ENCODE measurements at places on chromosomes 1 and 21. TPM values are rescaled to one million over a fixed set of nuclear protein-coding genes. Genes with fewer than 3 reads are reported as not detected.

DNA sequence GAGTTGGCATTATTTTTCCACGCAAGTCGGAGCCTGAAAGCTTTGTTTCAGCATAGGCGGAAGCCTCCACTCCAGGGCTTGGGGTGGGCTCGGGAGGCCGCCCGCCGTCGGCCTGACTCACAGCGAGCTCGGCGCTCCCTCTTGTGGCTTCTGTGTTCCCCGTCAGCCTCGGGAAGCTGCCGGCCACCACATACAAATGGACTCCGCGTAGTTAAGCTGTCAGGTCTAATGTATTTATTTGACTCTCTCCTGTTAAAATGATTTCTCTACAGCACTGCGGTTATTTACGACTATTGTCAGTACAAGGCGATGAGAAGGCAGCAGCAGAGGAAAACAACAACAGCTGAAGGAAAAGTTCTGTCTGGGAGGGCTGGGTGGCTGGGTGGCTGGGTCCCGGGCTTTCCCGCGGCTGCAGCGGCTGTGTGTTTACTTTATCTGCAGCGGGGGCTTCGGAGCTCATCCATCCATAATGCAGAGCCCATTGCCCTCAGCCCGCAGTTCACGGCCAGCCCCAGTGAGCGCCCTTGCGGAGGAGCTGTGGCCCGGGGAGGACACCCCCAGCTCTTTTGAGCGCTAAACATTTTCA, 375.7 kb upstream of the CAMK1G start:
- DNase-seq: peak; percentile 91

DNA sequence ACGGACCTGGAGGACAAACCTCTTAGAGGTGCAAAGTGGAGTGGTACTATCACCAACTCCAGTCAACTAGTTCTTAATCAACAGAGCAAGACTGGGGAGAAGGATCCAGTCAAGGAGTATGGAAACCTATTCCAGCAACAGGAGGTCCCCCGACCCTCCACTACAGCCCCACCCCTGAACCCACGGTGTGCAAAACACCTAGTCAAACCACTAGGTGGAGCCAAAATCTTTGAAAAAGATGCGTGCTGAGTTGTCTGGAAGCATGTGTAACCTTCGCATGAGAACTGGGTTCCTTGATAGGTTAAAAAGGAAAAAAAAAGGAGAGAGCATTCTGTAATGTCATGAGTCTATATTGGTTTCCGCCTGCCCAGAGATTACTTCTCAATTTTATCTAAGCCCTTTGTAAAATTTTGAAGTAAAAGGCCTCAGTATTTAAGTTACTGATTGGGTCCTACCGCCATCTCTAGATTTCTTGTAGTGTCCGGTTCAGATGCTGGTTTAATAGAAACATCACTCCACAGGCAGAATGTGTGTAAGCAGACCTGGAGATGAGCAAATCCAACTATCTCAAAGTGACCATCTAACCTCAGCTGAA, 81.9 kb upstream of the HAO2 start:
- DNase-seq: peak; percentile 67

GRCh38 chr1:23562137-23562876, 3.0 kb upstream of the ID3 start:
- DNase-seq: peak; percentile 99

- DNase-seq: peak; percentile 94
Observed at GRCh38 chr1:38834937-38835827, 24.4 kb downstream of the RRAGC start.

DNA sequence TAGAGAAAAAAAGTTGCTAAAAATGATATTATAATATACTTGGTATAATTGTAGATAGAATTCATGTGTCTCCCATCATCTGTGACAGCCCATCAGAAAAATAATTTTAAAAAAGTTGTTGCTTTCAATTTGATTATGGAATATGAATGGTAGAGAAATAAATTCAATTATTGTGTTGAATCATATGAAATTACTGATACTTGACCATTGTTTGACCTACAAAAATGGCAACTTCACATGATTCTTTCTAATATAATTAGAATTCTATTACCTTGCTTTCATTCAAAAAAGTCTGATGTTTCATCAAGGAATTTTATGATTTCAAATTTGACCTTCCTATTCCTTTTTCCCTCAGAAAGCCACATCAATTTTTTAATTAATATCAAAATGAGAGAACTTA, 11.5 kb downstream of the ESRRG start:
- DNase-seq: no peak

Gene LCE6A
- not detected for total RNA-seq

Gene CORT
- total RNA-seq: 0.82 TPM

DNA sequence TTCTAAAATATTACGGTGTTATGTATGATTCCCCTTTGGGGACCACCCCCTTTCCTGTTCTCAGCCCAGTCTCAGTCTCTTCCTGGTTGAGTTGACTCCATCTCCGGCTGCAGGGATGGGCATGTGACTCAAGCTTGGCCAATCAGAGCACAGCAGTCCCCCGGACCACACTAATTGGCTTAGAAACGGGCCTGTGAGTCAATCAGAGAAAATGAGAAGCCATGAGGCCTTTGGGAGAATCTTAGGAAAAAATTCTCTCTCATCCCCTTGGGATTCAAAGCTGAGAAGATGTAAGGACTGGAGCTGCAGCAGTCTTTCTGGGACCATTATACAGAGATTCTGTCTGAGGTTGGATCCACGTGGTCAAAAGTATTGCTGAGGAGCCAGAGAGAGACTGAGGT, 10.7 kb upstream of the FHAD1 start:
- DNase-seq: no peak

DNA sequence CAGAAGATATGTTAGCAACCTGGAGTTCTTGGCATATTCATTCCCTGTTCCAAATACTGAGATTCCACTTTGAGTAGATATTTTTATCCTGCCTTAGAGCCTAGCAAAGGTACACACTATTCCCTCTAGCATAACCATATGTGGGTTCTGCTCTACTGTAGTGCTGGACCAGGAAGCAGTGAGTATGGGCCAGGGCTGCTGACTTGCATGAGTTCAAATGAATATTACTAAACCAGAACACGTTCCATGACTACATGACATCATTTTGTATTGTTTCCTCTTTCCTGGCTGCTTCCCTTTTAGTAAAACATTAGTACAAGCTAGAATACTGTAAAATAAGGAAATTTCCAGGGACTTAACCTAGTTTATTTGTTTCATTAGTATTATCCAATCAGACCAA, 41.1 kb downstream of the TNFSF18 start:
- no peak for DNase-seq

Gene ATP13A2
- total RNA-seq: 17.2 TPM

Gene LCE2C
- not detected for total RNA-seq

DNA sequence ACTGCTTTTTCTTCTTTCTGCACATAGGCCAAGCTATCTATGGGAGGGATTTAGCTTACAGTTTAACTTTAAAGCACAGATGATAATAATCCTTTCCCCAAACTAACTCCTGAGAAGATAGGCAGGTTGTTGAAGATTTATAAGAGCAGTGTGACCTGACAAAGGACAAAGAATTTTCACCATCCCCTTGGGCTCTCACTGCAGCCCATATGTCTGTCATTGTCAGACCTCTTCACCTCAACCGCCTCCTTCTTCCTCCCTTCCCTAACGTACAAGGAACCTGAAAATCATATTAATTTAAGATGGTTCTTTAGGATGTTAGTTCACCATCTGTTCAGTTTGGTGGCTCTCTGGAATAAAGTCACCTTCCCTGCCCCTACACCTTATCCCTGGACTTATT, 5.0 kb downstream of the RNU1-2 start:
- DNase-seq: no peak

DNA sequence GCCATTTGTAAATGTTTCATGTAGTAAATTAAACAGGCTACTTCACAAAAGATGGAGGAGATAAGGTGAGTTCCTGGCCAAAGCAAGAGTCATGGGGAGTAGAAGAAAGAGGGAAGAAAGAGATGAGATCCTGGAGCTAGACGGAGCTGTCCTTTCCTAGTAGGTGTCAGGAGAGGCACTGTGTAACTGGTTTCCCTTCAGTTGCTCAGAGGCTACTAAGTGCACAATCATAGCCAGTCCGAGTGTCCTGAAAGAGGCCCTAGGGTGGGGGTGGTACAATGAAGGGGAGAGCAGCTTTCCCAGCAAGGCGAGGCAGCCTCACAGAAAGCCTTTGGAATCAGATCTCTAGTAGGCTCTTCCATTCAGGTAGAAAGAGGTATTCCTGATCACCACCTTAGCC, 390.9 kb downstream of the KCNH1 start:
- DNase-seq: no peak

All from tongue (tissue), 3 donors.